Type B pancreatic cell (in vitro differentiated cells): ENCODE measurements at places on chromosomes 6 and 20.

DNA sequence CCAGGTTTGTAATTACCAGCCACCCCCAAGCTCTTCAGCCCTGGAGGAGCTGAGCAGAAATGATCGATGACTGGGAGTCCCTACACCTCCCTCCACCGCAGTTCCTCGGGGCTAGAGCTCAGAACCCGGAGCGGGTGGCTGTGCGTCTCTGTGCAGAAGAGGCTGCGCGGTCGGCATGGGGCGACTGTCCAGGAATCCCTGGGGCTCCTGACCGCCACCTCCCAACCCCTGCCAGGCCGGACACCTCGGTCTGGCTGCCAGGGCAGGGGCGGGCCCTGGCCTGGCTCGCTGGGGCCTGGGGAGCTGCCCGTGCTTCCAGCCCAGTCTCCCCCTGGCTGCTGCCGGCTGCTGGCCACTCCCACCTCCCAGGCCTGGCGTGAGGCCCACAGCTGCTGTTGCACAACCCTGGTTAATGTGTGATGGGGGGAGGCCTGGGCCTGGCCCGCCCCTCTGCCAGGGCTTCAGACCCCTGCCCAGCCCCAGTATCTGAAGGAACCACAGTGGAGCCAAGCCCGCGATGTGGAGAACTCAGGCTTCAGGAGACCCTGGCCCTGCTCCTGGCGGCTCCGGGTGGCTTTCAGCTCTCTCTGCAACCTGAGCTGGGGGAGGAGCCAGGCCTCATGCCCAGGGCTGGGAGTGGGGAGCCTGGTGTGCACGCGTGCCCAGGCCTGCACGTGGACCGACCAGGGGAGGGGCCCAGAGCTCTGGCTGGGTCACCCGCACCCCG lies 1.2 kb downstream of the SLC2A4RG start:
- DNase-seq = peak; percentile 84

DNA sequence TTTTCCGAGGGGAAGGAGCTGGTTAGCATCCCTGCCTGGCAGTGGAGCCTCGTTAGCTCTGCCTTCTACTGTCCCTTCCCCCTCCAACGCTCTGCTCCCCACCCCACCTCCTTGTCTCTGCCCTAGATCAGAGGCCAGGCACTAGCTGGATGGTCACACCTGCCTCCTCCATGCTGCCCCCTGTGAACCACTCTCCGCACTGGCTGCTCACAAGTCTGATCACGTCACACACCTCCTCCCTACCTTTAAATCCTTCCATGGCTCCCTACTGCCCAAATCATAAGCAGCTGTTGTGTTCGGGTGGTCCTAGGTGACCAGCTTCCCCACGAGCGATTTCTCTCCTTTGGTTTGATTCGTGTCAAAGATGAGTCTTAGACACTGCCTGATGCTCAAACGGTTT lies 71.3 kb downstream of the CHMP4B start:
- no peak for DNase-seq

GRCh38 chr6:129695373-129696027 lies 14.5 kb downstream of the ARHGAP18 start:
- no peak for DNase-seq

DNA sequence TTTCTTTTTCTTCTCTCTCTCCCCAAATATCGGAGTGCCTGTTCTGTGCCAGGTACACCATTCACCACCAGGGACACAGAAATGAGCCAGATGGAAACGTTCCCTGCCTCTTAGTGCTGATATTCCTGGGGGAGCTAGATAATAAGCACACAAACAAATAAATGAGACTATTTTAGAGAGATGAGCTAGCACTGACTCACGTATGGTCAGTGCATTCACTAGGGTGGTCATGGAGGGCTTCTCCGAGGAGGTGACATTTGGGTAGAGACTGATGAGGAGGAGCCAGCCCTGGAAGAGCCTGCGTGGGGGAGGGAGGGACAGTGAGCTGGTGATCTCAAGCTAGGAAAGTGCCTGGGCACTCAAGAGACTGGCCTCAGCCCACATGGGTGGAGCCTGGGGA lies 252.3 kb upstream of the KCNG1 start:
- no peak for DNase-seq

GRCh38 chr6:150289454-150290071 lies 79.2 kb upstream of the IYD start:
- no peak for DNase-seq

GRCh38 chr20:63033794-63034709 lies 27.3 kb upstream of the BHLHE23 start:
- DNase-seq = no peak

DNA sequence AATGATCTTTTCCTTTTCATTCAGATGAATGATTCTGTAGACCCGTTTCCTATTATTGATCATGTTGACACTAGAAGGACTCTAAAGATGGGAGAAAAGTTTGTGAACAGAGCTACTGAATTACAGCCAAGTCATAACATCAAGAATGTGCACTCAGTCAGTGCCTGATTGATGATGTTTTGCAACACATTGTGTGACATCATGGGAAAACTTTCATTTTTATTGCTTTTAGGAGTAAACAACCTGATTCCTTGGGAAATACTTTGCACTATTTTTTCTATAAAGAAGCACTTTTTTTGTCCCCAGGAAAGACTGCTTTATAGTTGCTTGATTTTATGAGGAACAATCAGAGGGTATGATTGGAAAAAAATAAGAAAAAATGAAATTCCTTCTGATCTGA lies 383.8 kb upstream of the JAG1 start:
- DNase-seq = no peak
